ENCODE measurements at places on chromosomes 13 and 19.
A peak's percentile ranks its signal among the peaks of the same experiment; 100 is the strongest.

GRCh38 chr13:99335603-99336002 is 28.4 kb upstream of the GPR183 start:
- no peak for DNase-seq

DNA sequence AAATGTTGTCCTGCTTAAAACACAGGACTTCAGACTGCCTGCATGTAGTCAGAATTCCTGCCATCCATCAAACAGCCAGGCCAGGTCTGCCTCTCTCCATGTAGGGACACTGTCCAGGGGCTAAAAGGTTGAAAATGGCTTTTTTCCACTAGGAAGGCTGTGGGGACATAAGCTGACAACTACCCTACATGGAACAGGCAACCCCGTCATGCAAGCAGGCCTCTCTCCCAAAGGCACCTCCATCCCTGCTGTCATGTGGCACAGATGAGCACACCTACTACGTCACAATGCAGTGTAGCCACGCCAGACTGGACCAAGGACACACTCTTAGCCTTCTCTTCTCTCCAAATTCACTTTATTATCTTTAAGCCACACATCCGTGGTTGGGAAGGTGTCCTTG is 40.8 kb downstream of the LATS2 start:
- no peak for DNase-seq

DNA sequence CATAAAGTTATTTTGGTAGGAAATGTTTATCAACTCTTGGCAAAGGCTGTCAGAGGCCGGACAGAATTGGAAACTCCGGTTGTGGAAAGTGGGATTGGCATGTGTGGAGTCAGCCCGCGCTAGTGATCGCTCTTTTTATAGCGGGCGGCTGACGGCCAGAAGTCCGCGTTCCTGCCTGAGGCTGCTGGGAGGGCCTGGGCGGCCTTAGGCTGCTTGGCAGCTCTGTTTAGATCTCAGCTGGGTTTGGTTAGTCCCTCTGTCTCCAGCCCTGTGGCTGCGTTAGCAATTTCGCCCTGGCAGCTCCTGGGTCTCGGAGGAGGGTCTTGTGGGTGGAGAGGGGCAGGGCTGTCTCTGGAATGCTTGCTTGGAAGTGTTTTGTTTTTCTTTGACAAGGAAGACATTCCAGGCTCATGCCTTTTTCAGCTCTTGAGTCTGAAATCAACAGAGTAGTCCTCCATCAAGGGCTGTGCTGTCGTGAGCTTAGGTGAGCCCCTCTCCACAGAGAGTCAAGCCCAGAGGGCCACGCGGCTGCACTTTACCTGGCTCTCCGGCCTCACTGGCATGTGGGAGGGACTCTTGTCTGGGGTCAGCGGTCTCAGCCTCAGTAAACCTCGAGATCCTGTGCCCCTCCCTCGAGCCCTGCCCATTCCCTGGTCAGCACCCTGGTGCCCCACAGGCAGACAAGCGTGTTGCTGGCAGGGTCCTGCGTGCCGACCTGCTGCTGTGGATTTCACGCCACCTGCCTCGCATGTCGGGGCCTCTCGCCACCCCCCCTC is 22.5 kb downstream of the DOT1L start:
- no peak for DNase-seq

- no peak for DNase-seq
Observed at GRCh38 chr13:81017513-81018152, 676.7 kb upstream of the SPRY2 start.

DNA sequence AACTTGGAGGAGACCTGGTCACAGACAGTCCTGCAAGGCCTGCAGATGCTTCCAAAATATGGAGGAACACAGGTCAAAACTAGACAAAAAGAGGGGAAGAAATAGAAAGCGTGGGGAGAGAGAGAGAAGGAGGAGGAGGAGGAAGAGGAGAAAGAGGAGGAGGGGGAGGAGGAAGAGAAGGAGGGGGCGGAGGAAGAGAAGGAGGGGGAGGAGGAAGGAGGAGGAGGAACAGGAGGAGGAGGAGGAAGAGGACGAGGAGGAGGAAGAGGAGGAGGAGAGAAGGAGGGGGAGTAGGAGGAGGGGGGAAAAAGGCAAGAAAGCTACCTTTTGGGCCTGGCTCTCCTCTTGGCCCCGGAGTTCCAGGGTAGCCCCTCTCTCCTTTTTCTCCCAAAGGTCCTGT is 105.8 kb downstream of the COL4A1 start:
- DNase-seq: no peak

GRCh38 chr13:41502673-41503072 is 45.3 kb downstream of the RGCC start:
- DNase-seq: peak; percentile 40

DNA sequence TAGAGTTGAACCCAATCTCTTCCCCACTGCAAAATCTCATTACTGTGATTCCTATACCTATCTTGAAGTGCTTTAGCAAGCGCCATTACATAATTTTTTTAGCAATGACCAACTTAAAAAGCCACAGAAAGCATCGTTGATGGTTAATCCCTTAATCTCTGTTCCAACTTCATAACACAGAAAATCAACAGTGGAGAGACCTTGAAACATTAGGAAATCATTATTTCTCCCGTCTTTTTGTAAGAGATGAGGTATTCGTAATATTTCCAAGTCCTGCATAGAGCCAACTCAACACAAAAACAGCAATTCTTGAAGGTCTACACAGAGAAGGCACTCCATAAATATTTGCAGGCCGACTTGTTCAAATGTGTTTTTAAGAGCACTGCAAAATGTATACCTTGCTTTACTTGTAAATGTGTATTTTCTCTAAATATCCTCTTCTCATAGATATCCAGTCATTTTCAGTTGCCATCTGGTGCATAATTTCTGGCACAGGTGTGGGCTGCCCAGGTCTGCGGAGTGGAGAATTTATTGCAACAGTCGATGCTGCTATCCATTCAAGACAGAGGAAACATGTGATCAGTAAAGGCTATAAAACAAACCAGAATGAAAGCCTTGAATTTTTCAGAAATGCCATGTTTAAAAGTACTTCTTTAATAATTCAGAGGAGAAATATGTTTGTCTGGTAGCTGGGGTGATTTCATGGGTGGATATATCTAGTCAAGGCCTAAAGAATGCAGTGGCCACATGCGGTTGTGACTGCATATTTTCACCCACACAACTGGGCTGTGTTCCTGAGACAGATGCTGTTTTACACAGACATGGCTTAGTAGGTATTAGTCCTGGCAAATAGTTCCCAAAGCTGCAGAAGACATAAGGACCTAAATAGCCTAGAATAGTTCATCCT is 234.3 kb upstream of the STARD13 start:
- DNase-seq: no peak

- DNase-seq: no peak
Observed at GRCh38 chr19:37537391-37537947, 30.7 kb downstream of the ZNF793 start.

GRCh38 chr13:113114511-113115362 is 7.9 kb upstream of the F10 start:
- no peak for DNase-seq

DNA sequence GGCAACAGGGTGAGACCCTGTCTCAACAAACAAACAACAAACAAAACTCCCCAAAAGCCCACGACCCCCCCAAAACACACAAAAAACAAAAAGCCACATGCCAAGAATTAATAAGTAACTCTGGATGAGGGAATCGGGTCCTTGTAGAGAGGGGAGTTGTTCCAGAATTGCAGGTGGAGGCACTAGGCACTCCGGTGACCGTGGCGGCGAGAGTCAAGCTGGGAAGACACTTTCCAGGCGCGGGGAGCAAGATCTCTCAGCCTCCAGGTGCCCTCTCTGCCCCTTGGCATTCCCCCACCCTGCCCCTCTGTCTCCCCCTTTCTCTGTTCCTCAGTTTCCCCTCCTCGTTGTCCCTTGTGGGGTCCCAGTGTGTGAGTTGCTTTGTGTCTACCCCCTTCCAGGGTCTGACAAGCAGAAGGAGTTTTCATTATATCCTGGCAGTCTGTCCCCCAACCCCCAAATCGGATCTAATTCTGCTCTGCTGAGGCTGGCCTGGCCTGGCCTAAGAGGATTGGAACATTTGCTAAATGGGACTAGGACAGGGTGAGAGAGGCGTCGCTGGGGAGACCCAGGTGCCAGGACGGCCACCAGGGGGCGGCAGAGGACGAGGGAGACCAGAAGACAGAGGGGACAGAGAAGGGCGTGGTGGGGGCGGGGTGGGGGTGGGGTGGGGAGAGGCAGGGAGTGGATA is 8.3 kb upstream of the CRX start:
- DNase-seq: peak; percentile 61

GRCh38 chr19:11767633-11768133 is 883 bp downstream of the ZNF441 start:
- DNase-seq: peak; percentile 4

DNA sequence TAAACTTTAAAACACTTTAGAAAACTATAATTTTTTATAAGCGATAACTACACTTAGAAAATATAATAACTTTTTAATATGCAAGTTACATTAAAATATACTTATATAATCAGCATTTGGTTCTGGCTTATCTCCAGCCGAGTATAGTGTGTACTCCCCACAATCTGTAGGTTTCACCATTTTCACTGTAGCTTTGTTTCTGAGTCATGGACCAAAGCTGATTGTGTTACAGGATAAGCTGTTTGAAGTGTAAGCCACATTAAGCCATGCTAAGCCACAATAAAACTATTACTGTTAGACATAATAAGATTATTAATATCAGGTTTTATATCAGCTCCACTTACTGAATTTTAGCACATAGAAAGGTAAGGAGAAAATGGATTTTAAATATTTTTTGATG is 43.8 kb downstream of the CCDC122 start:
- DNase-seq: no peak

DNA sequence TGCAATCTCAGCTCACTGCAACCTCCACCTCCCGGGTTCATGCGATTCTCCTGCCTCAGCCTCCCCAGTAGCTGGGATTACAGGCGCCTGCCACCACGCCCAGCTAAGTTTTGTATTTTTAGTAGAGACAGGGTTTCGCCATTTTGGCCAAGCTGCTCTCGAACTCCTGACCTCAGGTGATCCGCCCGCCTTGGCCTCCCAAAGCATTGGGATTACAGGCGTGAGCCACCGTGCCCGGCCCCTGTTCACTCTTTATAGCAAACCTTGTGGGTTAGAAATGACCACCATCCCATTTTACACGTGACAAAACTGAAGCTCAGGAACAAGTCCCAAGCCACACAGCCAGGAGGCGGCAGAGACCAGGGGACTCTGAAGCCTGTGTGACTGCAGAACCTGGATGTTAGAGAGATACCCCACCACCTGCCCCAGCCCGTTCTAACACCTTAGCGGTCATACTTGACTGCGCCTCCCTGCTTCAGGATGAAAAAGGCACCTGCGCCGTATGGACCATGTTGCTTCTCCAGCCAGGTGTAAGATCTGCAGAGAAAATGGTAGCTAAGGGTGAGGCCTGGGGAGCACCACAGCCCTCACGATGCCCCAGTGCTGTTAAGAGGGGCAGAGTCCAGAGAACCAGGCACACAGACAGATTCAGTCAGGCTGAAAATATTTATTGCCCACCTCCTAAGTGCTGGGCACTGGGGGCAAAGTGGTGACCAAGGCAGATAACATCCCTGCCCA is 3.6 kb downstream of the DMAC2 start:
- no peak for DNase-seq

GRCh38 chr19:48826606-48827020 is 9.7 kb downstream of the HSD17B14 start:
- no peak for DNase-seq

GRCh38 chr19:41421314-41421713 is 5.9 kb downstream of the B3GNT8 start:
- no peak for DNase-seq

- DNase-seq: no peak
Observed at GRCh38 chr19:7507884-7508283, 8.0 kb upstream of the ZNF358 start.

GRCh38 chr13:33869005-33869404 is 51.1 kb downstream of the RFC3 start:
- no peak for DNase-seq

Data from CD4-positive, alpha-beta T cell treated with Interleukin-2 at 100 ng/mL for 4 hours (primary cell).